ENCODE measurements at places on chromosomes 7 and 10.
A peak's percentile ranks its signal among the peaks of the same experiment; 100 is the strongest.

GRCh38 chr7:45923290-45923689 lies 2.2 kb upstream of the IGFBP3 start:
- DNase-seq: peak; percentile 32

- no peak for DNase-seq
Measured at GRCh38 chr7:47227762-47228177, 354.1 kb downstream of the TNS3 start.

DNA sequence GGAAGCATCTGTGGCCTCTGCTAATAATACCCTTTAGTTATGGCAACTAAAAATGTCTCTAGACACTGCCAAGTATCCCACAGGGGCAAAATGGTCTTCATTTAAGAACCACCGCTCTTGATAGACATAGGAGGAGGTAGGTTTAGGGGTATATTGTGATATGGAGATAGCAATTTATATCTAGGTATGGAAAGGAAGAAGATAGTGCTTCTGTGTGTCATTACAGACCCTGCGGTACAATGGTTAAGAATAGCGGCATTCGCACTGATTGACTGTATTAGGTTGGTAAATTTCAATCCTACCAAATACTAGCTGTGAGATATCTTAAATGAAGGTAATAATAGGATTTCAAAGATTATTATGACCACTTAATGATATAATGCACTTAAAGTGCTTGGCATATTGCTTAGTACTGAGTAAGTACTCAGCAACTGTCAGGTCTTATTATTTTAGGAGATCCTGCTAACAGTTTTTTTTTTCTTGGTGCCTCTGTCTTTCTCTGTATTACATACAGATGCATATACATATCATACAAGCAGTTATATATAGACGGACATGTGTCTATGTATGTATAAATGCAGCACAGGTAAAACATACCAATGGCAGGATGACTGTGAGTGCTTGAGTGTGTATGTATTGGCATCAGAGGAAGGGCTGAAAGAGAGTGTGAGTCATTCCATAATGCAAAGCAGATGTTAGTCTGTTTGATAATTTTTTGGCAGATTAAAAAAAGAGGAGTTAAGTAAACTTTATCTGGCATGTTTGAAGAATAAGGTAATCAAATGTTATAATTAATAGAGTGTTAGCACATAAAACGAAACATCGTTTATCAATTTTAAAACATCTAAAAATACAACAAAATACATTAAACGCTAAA lies 50.0 kb upstream of the ITGB8 start:
- DNase-seq: no peak

- no peak for DNase-seq
Measured at GRCh38 chr10:48604991-48605508, at the start of gene ARHGAP22. ARHGAP22 (minus strand) TSS chr10:48605073; CDS start chr10:48604796, 277 bp downstream.

GRCh38 chr10:74854610-74855009 lies 28.2 kb downstream of the KAT6B start:
- DNase-seq: no peak

GRCh38 chr10:126736727-126737126 lies 66.2 kb upstream of the C10orf90 start:
- DNase-seq: no peak

GRCh38 chr7:14834456-14834855 lies 68.1 kb downstream of the DGKB start:
- DNase-seq: no peak

DNA sequence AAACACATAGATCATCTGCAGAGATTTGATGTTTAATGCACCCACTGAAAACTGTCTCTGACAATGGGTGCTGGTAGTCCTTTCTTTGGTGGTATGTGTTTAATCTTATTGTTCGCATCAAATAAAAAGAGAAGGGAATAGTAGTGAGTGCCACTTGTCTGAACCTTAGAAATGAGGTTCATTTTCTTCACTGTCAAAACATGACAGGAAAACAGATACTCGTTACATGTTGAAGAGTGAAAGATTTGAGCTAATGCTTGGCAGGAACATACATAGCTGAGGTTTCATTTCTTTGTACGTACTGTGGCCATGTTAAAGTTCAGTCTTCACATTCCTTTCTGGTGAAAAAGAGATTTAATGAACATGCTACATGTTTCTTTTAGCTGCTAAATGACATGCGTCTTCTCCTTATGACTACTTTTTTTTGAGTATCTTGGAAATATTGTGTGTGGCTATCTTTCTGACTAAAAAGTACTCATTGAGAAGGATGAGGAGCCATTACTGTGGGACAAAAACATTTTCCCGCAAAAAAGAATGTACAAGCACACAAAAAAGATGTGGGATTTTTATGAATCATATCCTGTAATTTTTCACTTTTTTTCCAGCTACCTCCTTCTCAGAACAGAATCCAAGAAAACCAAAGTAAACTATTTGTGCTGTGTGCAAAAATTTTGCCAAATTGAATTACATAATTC lies 108.0 kb downstream of the TWIST1 start:
- DNase-seq: no peak

- DNase-seq: no peak
Measured at GRCh38 chr10:132946-133898, 2.0 kb upstream of the ZMYND11 start.

- DNase-seq: no peak
Measured at GRCh38 chr7:80967071-80967916, 48.4 kb upstream of the SEMA3C start.

DNA sequence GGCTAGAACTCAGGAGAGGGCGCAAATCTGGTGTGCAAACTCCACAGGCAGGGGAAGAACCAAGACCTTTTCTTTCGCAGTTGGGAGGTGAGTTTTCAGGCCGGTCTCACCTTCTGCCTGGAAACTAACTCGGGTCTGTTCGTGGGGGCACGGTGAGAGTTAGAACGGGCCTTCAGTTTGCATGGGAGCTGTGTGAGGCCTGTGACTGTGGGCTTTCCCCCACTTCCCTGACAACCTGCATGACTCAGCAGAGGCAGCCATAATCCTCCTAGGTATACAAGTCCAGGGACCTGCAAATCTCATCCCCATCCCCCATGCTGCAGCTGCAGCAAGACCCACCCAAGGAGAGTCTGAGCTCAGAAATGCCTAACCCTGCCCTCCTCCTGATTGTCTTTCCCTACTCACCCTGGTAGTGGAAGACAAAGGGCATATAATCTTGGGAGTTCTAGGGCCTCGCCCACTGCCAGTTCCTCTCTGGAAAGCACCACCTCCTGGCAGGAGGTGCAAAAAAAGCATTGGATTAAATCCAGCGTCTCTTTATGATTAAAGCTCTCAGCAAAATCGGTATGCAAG lies 194.9 kb upstream of the ETV1 start:
- no peak for DNase-seq

- DNase-seq: no peak
Measured at GRCh38 chr7:130432886-130433285, 7.9 kb downstream of the CEP41 start.

DNA sequence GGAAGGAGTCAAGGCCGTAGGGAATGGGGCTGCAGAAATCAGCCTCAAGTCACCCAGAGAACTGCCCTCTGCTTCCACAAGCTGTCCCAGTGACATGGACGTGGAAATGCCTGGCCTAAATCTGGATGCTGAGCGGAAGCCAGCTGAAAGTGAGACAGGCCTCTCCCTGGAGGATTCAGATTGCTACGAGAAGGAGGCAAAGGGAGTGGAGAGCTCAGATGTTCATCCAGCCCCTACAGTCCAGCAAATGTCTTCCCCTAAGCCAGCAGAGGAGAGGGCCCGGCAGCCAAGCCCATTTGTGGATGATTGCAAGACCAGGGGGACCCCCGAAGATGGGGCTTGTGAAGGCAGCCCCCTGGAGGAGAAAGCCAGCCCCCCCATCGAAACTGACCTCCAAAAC lies 50.2 kb upstream of the PDCD4 start:
- DNase-seq: no peak

- no peak for DNase-seq
Measured at GRCh38 chr10:35795131-35795824, 153.2 kb upstream of the FZD8 start.

GRCh38 chr7:82445271-82445670 lies 1.7 kb upstream of the CACNA2D1 start:
- DNase-seq: no peak

DNA sequence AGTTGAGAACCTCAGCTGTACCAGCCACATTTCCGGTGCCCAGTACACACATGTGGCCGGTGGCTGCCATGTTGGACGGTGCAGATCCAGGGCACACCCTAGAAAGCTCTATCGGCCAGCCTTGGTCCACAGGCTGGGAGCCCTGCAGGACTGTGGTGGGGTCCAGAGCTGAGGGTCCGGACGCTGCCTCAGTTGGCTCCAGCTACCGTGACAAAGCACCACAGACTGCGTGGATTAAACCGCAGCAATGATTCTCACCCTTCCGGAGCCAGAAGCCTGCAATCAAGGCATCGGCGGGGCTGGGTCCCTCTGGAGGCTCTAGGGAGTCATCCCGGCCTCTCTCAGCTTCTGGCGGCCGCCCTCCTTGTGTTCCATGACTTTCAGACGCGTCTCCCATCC lies 50.1 kb downstream of the PDGFA start:
- DNase-seq: no peak

DNA sequence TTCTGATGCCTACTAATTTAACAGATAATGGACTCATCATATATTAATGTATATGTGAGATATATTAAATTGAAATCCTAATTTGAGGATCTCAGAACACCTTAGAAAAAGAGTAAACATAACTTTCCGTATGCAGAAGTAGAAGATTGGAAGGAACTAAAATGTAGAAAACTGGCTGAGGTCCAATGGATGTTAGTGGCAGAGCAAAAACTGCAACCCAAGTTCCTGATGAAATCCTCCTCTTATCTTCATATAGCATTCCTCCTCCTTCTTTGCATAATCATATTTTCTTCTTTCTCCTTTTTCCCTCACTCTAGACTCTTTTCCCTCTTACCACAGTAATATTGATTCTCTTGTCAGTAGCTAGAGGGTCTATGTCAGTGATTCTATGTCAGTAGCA lies 6.0 kb downstream of the INA start:
- no peak for DNase-seq

DNA sequence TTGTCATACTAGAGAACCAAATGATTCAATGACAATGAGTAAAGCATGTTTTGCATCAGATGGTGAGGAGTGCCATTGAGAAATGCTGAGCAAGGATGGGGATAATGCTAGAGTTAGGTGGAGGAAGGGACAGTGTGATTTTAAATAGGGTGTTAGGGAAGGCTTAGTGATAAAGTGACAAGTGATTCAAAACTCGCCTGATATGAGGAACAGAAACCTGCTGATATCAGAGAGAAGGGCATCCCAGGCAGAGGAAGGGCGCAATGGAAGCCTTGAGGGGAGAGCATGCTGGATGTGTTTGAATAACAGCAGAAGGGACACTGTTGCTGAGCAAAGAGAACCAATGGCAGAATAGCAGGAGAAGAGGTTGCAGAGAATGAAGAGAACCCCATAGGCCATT lies 196.2 kb downstream of the NRG3 start:
- DNase-seq: no peak

- no peak for DNase-seq
Measured at GRCh38 chr10:11020548-11020942, 2.9 kb downstream of the CELF2 start.

GRCh38 chr10:4130685-4131084 lies 345.7 kb upstream of the KLF6 start:
- DNase-seq: no peak

DNA sequence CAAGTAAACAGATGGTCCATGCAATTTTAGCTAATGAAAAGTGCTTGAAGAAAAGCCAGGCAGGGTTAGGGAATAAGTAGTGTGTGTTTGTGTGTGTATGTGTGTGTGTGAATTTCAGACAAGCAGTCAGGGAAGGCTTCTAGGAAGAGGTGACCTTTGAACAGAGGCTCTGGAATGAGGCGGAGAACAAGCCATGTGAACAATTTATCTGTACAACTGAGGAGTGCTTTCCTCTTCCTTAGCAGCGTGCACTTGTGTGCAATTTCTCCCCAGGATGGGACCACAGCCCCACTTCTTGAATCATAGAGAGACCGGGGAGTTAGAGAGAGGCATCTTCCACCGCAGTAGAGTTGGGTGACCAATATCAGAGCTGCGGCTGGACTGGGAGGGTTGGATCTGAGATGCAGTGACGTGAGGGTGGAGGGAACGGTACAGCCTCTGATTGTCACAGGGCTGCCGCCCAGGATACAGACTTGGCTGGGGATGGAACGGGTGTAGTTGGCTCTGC lies 69.2 kb upstream of the FAM171A1 start:
- DNase-seq: no peak

- DNase-seq: no peak
Measured at GRCh38 chr10:48838834-48839233, 100.8 kb downstream of the LRRC18 start.

DNA sequence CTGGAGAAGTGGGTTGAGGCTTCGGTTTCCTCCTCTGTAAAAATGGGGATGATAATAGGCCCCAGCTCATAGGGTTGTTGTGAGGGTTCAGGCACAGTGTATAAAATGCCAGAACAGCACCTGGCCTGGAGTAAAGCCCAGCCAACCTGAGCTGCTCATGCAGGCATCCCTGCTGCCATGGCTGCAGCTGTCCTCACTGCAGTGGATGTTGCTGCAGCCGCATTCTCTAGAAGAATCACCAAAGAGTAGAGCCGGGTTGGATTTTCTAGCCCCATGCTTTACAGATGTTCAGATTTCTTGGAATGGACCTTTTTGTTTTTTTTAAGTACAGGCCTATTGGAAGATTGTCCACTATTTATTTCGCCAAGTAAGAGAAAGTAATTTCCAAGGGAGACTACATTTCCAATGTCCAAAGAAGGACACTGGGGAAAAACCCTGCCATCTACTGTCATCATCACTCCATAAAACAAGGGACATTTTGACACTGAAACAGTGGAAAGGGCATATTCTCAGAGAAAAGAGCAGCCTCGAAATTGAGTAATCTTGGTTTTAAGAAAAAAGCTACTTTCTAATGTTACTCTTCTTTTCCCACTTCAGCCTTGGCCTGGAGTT lies 147.5 kb upstream of the TCF7L2 start:
- DNase-seq: no peak

GRCh38 chr7:11931307-11931706 lies 99.3 kb upstream of the THSD7A start:
- DNase-seq: no peak

DNA sequence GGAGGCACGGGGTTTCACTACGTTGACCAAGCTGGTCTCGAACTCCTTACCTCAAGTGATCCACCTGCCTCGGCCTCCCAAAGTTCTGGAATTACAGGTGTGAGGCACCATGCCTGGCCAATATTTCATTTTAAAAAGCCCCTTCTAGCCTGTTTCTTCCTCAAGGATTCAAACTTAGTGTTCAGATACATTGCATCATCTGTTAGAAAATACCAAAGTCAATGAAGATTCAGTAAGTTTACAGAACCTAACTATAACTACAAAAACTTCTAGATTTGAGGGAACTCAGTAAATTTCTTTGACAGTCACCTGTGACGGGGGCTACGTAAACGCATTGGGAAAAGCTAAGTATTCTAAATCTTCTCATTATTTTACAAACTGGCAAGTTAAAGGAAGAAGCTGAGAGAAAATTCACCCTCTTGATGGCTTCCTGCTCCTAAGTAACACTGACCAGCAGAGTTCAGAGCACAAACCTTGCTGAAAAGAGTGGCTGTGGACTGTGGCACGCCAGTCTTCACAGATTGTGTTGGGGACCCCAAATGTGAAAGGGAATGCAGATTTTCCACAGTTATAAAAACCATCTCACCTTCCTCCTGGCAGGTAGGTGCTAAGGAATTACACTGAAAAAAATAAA lies 162.2 kb downstream of the PKD1L1 start:
- no peak for DNase-seq

Data from stimulated activated CD4-positive, alpha-beta T cell treated with anti-CD3 and anti-CD28 coated beads, Interleukin-15, amount 100 ng/mL, for 1 hour (primary cell).